ENCODE measurements at places on chromosomes 5 and 9.

- DNase-seq: no peak
These were observed 48.1 kb downstream of the ZNF622 start for GRCh38 chr5:16417398-16418074.

GRCh38 chr9:77569335-77569734 lies 78.8 kb downstream of the GNA14 start:
- DNase-seq: no peak

GRCh38 chr9:129853614-129854013 lies 18.4 kb downstream of the USP20 start:
- no peak for DNase-seq

DNA sequence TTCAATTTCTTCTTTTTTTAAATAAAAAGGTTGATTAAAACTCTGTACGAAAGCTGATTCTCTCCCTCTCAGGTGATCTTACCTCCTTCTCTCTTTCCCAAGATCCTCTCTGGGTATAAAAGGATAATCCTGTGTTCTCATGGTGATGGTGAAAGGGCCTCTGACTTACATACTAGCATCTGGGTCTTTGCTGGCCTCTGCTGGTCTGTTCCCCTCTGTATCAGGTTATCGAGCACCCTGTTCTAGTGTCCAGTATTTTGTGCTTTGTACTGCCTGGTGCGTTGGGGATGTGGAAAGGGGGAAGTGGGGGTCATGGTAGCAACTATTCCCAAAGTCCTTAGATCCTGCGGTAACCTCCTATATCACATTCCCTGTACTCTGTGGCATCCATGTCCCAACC lies 328.9 kb downstream of the NR2F1-AS1 start:
- no peak for DNase-seq

DNA sequence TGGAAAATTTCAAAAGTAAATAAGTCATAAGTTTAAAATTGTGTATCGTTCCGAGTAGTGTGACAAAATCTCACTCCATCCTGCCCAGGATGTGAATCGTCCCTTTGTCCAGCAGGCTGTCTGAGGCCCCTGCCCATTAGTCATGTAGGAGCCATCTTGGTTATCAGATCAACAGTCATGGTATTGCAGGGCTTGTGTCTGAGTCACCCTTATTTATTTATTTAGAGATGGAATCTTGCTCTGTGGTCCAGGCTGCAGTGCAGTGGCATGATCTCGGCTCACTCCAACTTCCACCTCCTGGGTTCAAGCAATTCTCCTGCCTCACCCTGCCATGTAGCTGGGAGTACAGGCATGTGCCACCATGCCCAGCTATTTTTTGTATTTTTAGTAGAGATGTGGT lies 30.2 kb downstream of the ITGA2 start:
- DNase-seq: no peak

DNA sequence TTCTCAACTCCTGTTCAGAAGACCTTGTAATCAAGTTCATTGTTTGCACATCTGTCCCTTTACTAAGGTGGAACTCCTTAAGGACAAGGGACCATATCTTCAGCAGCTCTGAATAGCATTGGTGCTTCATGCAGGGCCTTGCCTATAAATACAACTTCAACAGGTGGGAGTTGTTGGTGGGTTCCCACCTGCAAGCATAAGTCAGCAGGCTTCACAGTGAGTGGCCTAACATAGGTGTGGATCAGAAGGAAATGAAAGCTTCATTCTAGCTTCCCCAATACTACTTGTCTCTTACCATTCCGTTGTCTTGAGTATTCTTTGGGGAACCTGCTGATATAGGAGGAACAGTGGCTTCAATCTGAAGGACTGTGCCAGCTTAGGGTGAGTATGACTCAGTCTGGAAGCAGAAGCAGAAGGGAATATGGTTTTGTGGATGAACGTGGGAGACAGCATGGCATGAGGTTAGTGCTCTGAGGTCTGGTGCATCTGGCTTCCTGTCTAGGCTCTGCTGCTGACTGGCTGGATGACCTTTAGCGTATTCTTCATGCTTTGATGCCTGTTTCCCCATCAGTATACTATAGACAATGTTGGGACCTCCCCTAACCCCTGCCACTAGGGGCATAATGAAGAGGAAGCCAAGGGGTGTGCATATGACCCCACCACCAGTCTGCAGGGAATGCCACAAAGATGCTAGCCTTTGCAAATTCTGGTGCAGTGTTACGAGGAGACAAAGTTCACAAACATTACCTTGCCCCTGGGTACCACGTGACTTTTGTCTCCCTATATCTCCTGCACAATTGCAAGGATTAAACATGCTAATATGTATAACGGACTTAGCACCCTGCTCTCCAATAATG lies 192.3 kb downstream of the PALM2AKAP2 start:
- DNase-seq: no peak

DNA sequence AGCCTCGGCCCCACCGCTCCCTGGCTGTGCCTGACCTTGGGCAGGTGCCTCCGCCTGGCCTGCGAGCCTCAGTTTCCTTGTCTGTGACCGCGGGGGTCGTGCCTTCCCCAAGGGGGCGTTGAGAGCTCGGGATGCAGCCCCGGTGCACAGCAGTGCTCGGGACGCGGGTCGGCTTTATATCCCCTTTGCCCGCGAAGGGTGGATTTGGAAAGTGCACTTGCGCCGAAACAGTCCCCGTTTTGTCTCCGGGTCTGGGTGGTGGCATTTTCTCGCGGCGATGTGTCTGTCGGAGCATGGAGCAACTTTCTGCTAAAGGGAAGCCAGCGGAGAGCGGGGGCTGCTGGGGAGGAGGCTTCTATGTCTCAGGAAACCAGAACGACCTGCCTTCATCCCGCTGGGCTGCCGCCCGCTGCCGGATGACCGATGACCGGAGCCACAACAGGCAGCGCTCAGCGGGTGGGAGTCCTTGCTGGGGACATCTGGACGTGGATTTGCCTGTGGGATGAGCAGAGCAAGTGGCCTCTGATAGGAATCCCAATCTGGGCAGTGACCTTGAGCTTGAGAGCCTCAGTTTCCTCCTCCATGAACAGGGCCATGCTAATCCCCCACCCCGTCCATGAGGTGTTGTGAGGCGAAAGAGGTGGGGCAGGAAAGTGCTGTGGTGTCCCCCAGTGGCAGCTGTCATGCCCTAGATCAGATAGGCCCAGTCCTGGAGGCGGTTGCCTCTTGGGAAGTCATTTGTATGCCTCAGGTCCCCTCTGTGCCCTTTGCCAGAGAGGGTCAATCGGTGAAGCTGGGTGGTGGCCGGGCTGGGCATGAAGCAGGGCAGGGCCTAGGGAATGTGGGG lies 651 bp downstream of the HRH2 start:
- DNase-seq: peak; percentile 26

DNA sequence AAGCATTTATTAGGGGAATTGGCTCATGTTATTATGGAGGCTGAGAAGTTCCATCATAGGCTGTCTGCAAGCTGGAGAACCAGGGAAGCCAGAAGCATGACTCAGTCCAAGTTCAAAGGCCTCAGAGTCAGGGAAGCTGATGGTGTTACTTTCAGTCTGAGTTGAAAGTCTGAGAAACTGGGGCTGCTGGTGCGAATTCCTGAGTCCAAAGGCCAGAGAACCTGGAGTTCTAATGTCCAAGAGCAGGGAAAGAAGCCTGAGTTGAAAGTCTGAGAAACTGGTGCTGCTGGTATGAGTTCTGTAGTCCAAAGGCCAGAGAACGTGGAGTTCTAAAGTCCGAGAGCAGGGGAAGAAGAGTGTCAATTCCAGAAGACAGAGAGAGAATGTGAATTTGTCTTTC lies 641.1 kb downstream of the ISL1 start:
- no peak for DNase-seq

- DNase-seq: no peak
These were observed 487.2 kb downstream of the SEMA5A start for GRCh38 chr5:9058666-9059065.

GRCh38 chr5:146699664-146700418 lies 178.7 kb downstream of the PPP2R2B start:
- DNase-seq: no peak

DNA sequence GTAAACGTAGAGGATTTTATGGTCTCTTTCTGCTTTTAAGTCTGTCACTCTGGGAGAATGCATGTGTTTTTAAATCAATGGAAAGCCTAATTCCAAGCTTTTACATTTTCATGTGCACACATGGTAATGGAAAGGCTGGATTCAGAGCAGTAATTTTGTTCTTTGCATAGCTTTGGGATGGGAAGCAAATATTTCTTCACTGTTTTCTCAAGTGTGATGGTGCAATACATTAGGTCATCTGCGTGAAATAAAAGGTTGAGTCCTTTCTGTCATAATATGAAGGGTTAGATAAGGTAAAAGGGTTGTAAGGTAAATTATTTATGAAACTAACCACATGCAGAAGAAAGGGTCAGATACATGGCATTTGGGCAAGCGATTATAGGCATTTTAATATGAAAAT lies 88.2 kb upstream of the NR3C1 start:
- no peak for DNase-seq

GRCh38 chr9:108756746-108757490 lies 98.9 kb downstream of the ACTL7B start:
- peak; percentile 57 for DNase-seq

DNA sequence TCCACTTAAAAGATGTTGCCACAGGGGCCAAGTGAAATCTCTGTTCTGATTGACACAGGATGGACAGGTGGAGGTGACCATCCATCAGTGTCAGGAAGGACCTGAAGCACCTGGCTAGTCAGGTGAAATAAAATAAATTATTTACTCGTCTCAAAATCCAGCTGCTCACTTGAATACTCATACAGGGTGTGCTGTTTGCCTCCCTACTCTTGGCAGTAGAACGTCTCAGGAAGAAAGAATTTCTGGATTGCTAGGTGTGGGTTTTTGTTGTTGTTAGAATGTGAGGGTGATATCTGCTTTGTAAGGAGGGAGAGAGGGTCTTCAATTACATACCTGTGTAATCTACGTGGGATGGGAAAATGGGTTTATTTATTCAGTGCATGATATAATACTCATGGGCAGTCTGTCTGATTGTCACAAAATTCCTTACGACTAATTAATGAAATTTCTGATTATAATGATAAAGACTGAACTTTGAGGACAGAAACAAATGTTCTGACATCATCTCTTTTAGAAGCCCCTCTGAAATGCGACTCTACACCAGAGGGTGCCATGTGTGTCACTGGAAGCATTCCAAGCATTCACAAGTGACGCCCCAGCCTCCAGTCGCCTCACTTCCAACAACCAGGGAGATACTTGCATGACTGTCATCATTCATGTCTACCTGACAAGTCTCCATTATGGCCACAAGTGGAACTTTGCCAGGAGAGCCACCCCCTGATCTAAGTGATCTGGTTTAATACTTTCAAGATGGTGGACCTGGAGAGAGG lies 218.4 kb downstream of the GAPVD1 start:
- DNase-seq: peak; percentile 20

- no peak for DNase-seq
These were observed 87.4 kb downstream of the PSD2 start for GRCh38 chr5:139882961-139883539.

DNA sequence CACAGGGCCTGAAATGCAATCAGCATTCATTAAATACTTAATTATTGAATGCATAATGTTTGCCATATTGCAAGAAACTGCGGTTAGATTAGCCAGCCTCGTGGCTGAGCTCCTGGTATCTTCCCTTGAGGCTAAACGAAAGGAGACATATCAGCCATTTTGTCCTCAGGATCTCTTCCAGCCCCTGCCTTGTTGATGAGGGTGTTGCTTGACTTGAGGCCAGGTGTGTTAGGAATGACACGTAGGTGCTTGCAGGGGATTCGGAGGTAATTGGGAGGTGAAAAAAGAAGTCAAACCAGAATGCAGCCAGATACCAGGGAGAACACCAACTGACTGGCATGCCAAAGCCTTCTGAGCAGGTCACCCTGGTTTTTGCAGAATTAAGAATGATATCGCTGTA lies 12.5 kb downstream of the SH3RF2 start:
- DNase-seq: no peak

GRCh38 chr9:15289603-15290002 lies 17.4 kb downstream of the TTC39B start:
- DNase-seq: no peak

- no peak for DNase-seq
These were observed 15.4 kb downstream of the NIPSNAP3B start for GRCh38 chr9:104779334-104779733.

GRCh38 chr5:77180167-77181081 lies 30.1 kb upstream of the PDE8B start:
- peak; percentile 63 for DNase-seq

GRCh38 chr5:104817127-104817526 lies 1254.5 kb upstream of the NUDT12 start:
- DNase-seq: peak; percentile 7

GRCh38 chr5:18159331-18159730 lies 525.1 kb downstream of the TAF11L14 start:
- no peak for DNase-seq

DNA sequence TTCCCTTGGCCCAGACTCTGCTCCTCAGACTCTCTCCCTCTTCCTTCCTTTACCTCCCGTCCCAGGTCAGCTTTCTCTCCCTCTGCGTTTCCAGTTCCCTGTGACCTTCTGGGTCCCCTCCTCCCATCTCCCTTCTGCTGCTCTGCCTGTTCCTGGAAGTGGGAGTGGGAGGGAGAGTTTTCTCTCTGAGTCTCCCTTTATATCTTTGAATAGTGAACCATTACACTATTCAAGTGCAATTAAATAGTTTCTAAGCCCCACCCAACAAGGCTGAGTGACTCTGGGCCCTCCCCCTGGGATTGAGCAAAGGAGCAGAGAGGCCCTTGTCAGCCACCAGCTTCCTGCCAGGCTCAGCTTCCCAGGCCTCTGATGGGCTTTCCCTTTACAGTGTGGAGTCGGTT lies 34.8 kb downstream of the THBS4 start:
- no peak for DNase-seq

DNA sequence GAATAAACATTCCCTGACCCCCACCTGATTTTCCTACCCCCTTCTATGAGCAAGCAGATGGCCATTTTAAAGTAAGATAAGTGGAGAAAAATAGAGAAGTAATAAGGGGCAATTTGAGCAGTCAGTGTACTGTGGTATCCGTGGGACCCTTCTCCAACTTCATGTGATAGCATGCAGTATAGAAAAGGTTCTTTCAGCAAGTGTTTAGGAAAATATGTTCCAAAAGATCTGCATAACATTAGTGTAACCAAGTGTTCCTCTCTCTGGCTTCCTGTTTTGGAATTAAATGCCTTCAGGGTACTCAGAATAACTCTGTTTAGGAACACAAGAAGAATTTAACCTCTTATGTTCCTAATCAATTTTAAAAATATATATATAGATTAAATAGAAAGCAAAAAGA lies 134.9 kb downstream of the ATG10 start:
- DNase-seq: no peak

DNA sequence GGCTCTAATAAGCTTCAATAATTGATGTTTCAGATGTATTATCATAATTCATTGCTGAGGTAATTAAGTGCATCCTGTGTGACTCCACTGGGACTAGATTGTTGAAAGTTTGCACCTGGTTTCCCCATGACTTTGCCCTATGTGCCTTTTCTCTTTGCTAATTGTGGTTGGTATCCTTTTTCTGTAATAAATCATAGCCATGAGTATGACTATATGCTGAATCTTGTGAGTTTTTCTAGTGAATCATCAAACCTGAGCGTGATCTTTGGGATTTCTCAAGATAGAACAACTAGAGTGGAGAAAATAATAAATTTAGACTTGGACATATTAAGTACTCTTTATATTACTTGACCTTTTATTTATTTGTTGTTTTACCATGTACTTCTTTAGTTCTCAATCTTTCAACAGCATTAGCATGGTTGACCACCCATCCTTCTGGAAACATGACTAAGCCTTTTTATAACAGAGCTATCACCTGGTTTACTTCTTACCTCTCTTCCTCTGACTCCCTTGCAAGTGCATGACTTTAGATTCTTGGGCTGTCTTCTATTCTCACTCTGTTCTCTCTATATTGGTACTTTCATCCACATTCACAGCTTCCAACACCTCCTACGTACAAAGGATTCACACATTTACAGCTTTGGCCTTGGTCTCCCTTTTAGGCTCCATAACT lies 239.6 kb upstream of the TAS2R1 start:
- no peak for DNase-seq
